ENCODE measurements at places on chromosomes 3 and 15. TPM values are rescaled to one million over a fixed set of nuclear protein-coding genes. Genes with fewer than 3 reads are reported as not detected.
A peak's percentile ranks its signal among the peaks of the same experiment; 100 is the strongest.

Gene SPINK8
- total RNA-seq, result not detected

DNA sequence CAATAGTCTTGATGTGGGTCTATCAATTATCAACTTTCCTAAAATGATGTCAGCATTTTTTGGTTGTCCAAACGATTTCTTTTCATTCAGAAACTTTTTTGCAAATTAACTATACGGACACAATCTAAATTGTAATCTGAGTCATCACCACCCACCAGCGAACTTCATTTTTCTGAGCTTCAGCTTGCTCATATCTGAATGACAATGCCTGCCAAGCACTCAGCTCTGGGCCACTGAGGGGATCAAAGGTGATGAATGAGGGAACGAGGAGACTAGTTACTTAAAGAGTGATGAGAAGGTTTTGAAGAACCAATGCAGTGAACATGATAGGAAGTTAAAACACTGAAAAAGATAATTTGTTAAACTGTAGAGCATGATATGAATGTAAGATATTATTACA lies 14.9 kb upstream of the TBC1D23 start:
- DNase-seq, result no peak

GRCh38 chr3:23889386-23889785 lies 27.4 kb downstream of the NKIRAS1 start:
- no peak for DNase-seq

DNA sequence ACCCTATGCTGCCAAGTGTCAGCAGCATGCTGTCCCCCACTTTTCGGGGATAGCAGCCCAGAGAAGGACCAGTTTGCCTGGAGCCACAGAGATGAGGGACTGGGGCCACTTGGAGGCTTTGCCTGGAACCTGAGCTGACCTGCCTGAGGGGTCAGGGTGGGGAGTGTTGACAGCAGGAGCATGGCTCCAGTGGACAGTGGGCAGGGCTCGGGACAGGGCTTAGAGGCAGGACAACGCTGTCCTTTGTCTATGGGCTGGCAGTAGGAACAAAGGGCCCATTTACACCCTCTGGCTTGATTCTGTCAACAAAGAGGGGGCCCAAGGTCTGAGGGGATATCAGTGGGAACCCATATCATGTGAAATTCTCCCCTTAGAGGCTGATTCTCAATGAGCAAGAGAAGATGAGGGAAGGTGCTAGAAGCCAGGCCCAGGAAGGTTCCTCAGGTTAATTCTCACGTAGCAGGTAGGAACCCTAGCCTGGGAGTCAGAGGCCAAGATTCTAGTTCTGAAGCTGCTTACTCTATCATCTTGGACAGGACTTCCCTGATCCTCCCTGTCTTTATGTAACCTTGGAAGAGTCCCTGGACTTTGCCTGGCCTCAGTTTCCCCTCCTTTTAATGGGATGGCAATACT lies 29.7 kb upstream of the HHATL start:
- no peak for DNase-seq

Gene SH3BP5
- 5.2 TPM for total RNA-seq

- peak; percentile 26 for DNase-seq
Measured at GRCh38 chr15:83320844-83321243, 36.4 kb upstream of the BNC1 start.

GRCh38 chr3:55902221-55902900 lies 415.3 kb upstream of the WNT5A start:
- DNase-seq, result no peak

- no peak for DNase-seq
Measured at GRCh38 chr3:126142652-126143051, 37.7 kb downstream of the ALDH1L1 start.

DNA sequence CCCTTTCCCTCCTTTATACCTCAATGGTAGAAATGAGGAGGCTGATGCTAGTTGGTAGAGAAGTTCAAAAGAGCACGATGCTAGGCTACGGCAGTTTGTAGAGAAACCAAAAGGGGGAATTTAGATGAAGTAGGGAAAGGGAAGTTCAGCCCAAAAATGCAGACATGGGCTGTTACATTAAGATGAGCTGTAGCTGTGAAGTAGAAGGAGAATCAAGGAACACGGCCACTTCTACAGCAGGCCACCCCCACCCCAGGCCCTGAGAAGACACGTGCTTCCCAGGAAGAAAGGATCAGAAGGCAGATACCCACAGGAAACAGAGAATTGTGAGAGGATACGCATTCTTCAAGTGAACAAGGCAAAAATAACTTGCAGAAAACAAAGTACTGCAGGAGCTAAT lies 2.1 kb upstream of the PARP14 start:
- no peak for DNase-seq

DNA sequence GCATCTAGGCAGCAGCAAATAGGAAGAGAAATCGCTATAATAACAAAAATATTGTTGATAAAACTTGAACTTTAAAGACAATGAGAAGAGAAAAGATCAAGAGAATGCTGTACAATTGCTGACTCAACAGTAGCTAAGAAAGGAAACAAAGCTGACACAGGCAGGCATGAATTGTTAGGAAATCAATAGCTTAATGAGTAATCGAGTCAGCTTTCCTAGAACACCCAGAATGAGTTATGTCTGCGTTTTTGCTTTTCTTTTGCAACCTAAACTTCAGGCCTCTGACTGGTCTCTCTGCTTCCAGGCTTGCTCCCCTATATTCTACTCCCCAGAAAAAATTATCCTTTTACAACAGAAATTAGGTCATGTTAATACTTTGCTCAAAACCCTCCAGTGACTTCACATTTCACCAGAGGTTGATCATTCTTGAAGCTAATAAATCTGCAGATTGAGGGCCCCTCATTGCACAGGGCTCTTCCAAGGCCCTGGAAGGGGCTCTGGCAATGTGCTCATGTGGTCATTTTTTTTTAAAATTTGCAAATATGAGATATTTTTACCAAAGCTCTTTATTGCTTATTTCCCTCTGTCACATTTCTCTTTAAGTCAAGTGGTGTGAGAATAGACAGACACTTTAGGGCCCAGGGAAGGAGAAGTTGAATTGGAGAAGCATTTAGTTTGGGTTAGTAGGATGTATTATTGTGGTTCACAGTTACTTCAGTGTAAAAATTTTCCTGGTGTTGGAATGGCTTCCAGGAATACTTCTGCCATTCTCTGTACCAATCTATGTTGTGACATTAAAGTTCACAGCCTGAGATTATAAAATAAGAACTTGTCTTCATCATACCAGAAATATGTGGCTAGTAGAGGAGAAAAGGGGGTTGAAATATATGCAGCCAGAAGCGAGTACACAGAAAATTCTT lies 116.3 kb downstream of the TMCO5A start:
- DNase-seq, result no peak

GRCh38 chr15:67409175-67409574 lies 111.8 kb upstream of the C15orf61 start:
- DNase-seq, result no peak

Gene FGD5
- total RNA-seq, result 0.17 TPM

Gene PLA1A
- not detected for total RNA-seq

GRCh38 chr3:61824553-61825135 lies 263.3 kb downstream of the PTPRG start:
- DNase-seq, result no peak

DNA sequence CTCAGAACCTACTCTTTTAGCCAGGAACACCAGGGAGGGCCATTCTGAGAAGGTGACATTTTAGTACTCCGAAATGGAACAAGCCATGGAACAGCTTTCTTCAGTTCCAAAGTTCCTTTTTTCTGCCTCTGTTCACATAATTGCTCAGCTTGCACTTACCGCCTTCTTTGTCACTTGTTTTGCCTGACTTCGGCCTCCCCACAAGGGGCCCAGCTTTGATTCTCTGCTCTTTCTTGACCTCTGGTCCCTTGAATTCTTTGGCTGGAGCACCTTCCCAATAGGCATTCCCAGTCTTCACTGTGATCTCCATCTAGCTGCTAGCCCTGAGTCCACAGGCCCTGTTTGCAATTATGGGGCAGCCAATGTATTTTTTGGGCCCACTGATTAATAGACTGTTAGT lies 51.4 kb upstream of the SLC7A14 start:
- DNase-seq, result no peak

Gene ENTPD3
- total RNA-seq, result not detected

- no peak for DNase-seq
Measured at GRCh38 chr15:64895285-64896065, 16.2 kb upstream of the ANKDD1A start.

GRCh38 chr15:97947465-97948260 lies 12.8 kb upstream of the ARRDC4 start:
- no peak for DNase-seq

DNA sequence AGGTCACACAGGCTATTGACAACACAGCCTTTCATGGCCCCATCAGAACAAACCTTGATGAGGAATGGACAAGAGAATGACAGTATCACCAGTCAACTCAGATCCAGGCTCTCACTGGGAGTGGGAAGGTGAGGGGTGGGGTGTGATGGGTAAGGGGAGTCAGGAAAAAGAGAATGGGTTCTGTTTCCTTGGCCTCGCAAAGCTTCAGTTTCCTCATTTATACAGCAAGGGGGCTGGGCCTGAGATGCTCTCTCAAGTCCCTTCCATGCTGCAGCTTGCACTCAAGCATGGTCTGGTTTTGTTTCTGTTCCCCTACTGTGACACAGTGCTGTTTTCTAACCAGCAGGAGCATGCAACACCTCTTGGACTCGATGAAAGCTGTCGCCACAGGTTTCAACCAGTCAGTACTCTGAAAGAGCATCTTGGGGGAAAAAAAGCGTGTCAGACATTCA lies 65.7 kb upstream of the IL12A start:
- DNase-seq, result no peak

Gene ATP13A5
- total RNA-seq, result not detected

- no peak for DNase-seq
Measured at GRCh38 chr3:53842436-53843194, 3.6 kb downstream of the CHDH start.

- no peak for DNase-seq
Measured at GRCh38 chr3:99865321-99865720, 47.7 kb downstream of the CMSS1 start.

DNA sequence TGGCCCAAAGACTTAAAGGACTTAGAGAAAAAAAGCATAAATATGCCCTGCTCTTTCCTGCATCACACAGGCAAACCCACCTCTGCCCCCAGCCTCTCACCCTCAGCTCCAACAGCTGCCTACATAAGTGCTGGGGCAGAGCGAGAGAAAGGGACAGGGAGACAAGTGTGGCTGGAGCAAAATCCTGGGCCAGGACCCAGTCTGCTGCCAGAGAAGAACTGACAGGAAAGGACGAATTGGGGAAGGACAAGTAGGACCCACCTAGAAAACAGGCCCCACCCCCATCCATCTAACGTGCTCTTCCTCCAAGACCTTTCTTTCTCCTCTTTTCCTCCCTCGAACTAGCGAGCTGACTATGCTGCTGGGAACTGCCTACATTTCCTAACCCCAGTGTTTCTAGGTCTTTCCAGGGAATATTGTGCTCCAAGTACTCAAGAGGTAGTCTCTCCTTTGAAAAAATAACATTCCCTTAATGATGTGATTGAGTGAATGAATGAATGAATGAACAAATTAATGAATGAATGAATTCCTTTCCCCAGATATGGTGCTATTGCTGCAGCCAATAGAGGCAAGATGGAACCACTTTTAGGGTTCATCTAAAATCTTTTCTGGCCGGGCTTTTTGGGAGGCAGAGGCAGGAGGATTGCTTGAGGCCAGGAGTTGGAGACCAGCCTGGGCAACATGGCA lies 18.4 kb downstream of the IGDCC4 start:
- DNase-seq, result no peak

Gene PPIP5K1
- 12.7 TPM for total RNA-seq

Gene SRPRB
- total RNA-seq, result 51.8 TPM

Gene SCAP
- total RNA-seq, result 28.0 TPM

DNA sequence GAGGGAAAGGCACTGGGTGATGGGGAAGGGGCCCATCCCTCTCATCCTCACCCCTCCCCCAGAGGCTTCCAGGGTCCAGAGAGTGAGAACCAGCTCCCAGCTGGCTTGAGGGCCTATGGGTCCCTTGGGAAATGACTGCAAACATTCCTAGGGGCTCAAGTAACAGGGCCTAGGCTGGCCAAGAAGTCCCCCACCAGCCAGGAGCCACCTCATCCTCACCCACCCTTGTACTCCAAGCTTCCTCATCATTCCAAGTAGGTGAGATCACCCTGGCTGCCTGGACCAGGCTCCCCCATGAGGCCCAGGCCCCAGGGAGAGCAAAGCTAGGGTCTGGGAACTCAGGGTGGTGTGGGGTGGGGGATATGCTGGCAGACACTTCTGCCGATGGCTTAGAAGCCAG lies 14.8 kb downstream of the LOXL1 start:
- no peak for DNase-seq

Gene SLC26A6
- 7.7 TPM for total RNA-seq
